ENCODE measurements at places on chromosomes 2 and 18. TPM values are rescaled to one million over a fixed set of nuclear protein-coding genes. Genes with fewer than 3 reads are reported as not detected.

- DNase-seq = no peak
Measured at GRCh38 chr18:62612776-62613175, 90.0 kb downstream of the ZCCHC2 start.

Gene NOL4
- not detected for total RNA-seq

Gene RGPD8
- 3.8 TPM for total RNA-seq

Gene SKA1
- 32.6 TPM for total RNA-seq

Gene MARS2
- 9.9 TPM for total RNA-seq

Measured in G401 (cell line).